ENCODE measurements at places on chromosomes 2 and 18.
A peak's percentile ranks its signal among the peaks of the same experiment; 100 is the strongest.

DNA sequence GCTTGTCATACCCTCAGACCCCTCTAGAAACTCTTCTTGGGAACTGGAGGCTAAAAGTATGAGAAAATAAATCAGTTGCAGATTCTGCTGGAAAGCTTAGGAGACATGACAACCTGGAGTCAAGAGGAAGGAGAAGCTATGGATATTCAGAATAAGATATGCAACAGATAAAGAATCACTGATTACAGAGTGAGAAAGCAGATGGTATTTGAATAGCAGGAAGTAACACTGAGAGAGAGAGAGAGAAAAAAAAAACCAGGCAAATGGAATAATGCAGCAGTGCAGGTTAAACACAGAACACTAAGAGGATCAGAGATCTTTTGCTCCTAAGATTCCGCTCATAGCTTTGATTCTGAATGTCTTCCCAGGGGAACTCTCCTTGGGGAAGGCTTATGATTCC lies 1284.1 kb upstream of the NXPH2 start:
- no peak for DNase-seq

- DNase-seq = no peak
Observed at GRCh38 chr2:24924266-24924665, 4.2 kb upstream of the ADCY3 start.

DNA sequence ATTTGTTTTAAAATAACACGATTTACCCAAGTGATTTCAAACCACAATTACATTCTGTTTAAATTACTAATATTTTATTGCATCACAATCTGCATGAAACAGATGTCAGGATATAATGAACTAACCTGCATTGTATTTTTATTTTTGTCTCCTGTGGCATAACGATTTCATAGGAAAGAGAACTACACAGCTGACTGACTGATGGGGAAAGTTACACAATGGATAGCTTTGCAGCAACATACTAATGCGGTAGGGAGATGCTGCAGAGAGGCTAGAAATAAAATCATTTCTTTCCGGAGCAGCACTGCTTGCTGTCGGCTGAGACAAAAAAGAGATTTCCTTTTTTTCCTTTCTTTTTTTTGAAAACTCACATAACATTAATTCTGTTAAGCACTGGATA lies 36.9 kb downstream of the SCN1A start:
- DNase-seq = no peak

GRCh38 chr2:50878251-50878650 lies 153.7 kb downstream of the NRXN1 start:
- no peak for DNase-seq

DNA sequence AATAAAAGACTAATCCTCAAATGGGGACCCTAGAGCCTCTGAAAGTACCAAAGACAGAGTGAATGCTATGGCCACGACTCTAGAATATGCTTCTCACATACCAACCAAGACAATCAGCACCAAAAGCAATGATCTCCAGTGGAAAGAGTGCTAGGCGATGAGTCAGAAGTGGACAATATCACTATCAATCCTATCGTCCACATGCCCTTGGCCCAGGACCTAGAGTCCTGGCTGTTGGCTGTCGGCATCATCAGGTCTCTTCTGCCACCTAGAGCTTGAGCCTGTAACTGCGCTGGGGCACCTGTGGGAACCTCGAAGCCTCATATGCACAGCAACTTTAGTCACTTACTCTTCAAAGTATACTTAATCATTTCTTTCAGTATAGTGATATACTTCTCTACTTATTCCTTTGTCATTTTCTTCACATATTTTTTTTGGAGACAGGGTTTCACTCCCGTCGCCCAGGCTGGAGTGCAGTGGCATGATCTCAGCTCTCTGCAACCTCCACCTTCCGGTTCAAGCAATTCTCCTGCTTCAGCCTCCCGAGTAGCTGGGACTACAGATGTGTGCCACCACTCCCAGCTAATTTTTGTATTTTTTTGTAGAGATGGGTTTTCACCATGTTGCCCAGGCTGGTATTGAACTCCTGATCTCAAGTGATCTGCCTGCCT lies 29.7 kb downstream of the NOL10 start:
- peak; percentile 67 for DNase-seq

GRCh38 chr2:165801176-165801575 lies 7.1 kb upstream of the GALNT3 start:
- no peak for DNase-seq

DNA sequence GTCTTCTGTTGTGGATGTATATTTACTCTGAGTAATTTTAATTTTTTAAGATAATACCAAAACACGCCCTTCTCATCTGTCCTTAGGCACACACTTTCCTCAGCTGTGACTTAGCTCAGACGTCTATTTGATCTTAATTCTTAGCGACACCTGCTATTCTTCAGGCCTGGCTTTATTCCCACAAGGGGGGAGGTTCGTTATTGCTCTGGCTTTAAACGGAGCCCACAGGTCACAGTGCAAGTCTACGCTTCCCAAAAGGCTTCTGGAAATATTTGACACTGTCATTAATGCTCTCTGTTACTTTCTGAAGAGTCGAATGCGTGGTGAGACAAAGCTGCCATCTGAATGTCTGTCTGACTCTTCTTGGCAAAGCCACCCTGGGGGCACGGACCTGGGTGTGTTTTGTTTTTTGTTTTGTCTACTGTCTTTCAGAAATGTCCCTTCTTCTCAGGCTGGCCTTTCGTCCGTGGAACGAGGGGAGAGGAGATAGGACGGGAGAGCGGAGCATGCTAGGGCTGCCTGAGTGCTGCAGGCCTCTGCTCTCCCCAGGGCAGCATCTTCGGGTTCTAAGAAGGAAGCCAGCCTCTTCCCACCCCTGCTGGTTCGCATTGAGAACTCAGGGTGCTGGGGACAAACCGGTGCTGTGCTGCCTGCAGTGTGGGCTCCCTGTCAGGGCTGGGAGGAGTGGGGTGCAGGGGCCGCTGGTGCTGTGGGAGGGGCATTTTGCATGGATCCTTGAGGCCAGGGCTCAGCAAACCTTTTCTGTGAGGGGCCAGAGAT lies 61.9 kb downstream of the ASAP2 start:
- no peak for DNase-seq

DNA sequence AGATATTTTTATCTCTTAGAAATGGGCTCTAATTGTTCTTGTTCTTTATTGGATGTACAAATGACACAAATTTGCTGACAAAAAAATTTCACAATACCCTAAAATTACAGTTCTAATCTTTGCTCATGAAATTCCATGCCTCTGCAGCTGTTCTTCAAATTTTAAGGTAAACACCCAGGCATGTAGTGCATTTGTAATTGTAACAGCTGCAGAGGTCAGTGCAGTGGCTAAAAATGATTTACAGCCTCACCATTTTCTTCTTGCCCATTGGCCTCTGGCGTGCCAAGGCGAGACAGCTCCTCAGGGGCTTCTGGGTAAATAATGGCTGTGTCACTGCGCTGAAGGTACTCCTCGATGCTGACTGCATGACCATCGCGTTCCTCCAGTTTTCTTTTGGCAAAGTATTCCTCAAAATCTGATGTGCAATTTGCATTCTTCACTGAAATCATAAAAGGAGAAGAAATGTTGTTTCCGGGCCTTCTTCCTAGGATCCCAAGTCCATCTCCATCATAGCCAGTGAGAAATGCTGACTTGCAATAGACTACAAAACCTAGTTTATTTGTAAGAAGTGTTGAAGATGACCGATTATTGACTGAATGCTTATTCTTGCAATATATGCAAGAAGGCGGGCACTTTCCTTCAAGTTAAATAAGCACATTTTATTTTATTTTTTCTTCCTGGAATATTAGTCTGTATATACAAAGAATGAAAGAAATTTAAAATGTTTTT lies 115.2 kb downstream of the ZEB2 start:
- no peak for DNase-seq

DNA sequence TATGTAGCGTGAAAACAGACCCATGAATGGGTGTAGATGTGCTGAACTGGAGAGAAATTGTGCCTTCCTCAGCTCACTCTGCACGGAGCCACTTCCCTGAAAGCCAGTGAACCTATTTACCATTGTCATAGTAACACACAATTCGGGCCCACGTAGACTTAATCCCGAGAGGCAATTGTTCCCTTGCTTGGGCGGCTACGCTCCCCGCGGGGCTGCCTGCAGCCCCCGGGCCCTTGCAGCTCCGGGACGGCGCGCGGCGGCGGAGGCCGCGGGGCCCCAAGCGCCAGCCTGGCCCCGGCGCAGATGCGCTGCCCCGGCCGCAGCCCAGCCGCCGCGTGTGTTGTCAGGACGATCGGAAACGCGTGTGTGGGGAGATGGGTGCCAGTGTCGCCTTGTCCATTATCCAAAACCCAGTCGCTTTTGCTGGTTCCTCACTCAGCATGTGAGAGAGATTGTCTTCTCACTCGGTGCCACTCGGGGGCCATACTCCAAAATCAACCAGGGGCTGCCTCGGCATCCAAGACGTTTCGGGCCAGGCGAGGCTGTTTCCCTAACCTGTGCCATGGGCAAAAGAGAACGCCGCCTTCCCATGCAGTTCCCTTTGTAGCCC lies 17.9 kb upstream of the LRRTM1 start:
- DNase-seq = no peak

DNA sequence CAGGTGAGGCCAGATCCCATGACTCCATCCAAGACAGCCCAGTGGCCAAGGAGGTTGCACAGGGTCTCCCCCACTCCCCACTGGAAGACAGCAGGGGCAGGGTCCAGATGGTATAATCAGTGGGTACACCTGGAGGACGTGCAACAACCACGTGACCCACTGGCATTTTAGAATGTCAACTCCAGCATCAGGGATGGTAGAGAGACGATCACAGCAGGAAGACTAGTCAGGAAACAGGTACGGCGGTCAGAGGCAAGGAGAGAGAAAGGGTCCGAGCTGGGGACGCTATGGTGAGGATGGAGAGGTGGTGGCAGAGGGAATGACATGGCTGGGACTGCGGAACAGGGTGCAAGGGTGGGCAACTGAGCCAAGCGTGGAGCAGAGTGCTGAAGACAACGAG lies 23.0 kb downstream of the SERTAD2 start:
- no peak for DNase-seq

- DNase-seq = peak; percentile 38
Observed at GRCh38 chr18:3998698-3999333, 456.3 kb downstream of the DLGAP1 start.

DNA sequence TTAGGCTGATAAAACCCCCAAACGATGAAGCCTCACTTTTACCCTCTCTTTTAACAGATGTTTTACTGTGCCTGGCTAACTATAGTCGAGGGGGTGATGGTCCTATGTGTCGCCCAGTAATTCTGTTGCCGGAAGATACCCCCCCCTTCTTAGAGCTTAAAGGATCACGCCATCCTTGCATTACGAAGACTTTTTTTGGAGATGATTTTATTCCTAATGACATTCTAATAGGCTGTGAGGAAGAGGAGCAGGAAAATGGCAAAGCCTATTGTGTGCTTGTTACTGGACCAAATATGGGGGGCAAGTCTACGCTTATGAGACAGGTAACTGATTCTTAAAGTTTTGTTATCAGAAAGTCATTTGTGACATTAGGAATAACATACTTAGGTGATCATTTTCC lies 20.4 kb downstream of the MSH6 start:
- DNase-seq = no peak

DNA sequence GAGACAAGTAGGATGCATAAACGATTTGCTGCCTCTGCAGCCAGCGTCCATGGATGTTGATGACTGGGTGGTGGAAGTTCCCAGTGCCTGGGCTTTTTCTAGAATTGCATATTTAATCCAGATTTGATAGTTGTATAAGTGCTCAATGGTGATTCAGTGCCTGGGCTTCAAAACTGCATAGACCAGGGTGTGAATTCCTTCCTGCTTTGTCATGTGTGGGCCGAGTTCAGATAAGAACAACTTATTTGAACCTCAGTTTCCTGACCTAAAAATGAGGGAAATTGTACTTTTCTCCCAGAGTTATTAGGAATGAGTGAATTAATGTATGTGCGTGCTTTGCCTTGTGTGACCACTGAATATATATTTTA lies 154.6 kb downstream of the WDSUB1 start:
- no peak for DNase-seq

GRCh38 chr2:120394764-120395163 lies 48.8 kb downstream of the INHBB start:
- DNase-seq = no peak

- DNase-seq = no peak
Observed at GRCh38 chr2:60309336-60309735, 244.1 kb downstream of the BCL11A start.

GRCh38 chr18:48529796-48530195 lies 9.0 kb upstream of the CTIF start:
- no peak for DNase-seq

- DNase-seq = no peak
Observed at GRCh38 chr18:24402209-24402785, 4.7 kb upstream of the OSBPL1A start.

DNA sequence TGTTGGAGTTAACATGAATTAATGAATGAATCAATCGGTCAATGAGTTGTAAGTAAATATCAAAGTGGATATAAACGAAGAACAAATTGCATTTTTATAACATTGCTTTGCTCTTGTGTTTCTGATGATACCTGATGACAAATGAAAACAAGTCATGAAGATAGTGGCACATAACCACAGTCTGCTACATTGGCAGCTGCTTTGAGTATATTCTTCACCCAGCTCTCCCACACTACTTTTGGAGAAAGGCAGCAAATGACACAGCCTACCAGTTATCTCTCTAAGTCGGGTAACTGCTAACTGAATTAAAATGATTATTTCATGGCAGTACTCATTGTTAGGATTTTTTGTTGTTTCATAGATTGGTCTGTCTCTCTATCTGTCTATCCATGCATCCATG lies 76.8 kb downstream of the COL5A2 start:
- DNase-seq = no peak

DNA sequence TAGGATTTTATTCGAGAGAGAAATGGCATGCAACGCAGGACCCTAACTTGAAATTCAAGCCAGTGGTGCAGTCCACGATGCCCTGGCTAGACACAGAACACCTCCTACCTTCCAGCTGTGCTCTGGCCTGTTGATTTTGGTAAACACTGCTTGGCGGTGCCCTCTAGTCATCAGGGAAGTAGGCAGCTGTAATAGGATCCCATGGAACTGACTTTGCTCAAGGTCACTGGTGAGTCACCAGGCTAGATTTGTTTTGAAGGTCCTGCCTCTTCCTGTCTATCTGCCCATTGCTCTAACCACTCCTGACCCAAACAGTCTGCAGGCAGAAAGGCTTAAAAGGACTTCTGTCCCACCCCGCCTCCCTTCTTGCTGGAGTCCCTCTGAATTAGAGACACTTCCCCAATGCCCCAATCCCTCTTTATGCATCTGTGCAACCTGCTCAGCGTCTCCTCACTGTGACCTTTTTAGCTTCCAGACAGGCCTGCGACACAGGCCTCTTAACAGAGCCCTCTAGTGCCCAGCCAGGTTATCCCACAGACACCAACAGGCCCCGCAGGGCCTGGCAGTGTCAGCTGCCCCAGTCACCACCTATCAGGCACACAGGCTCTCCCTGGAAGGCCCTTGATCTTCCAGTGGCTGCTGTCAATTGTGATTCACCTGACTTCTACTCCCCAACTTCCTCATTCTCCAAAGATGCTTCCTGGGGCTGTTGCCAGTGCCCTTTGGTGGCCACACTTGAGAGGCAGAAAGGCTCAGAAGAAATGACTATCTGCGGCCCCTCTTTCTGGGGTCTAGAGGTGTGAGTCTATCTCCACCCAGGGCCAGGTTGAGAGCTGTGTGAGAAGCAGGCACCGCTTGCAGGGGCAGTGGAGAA lies 5.2 kb downstream of the TMEM127 start:
- DNase-seq = peak; percentile 58

Data from Caco-2 (cell line).